ENCODE measurements at places on chromosomes 6 and 20.

DNA sequence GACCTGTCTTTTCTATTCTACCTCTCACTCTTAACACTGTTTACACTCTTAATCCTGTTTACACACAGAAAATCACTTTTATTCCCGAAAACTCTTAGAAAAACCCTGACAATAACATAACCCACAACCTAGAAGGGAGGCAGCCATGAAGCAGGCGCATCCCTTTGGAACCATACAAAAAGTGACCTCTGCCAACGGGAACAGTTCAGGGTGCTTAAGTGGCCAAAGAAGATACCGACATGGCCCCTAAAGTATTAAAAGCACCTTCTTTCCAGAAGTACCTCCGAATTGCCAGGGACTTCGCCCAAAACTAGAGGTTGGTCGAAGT is 490 bp downstream of the MMUT start:
- no peak for DNase-seq

GRCh38 chr6:95819939-95820338 is 195.8 kb upstream of the FUT9 start:
- no peak for DNase-seq

- no peak for DNase-seq
Observed at GRCh38 chr20:63206878-63207277, 9.1 kb downstream of the YTHDF1 start.

- no peak for DNase-seq
Observed at GRCh38 chr6:135222623-135223022, 41.5 kb downstream of the MYB start.

GRCh38 chr6:114020196-114020595 is 49.2 kb upstream of the HDAC2 start:
- no peak for DNase-seq

GRCh38 chr6:127381384-127381783 is 38.0 kb upstream of the ECHDC1 start:
- DNase-seq = no peak

GRCh38 chr6:136790411-136791295 is 1.6 kb downstream of the MAP3K5 start:
- no peak for DNase-seq

- DNase-seq = no peak
Observed at GRCh38 chr6:166032366-166033200, 135.1 kb downstream of the TBXT start.

- no peak for DNase-seq
Observed at GRCh38 chr20:62196286-62196685, 13.5 kb downstream of the MTG2 start.

DNA sequence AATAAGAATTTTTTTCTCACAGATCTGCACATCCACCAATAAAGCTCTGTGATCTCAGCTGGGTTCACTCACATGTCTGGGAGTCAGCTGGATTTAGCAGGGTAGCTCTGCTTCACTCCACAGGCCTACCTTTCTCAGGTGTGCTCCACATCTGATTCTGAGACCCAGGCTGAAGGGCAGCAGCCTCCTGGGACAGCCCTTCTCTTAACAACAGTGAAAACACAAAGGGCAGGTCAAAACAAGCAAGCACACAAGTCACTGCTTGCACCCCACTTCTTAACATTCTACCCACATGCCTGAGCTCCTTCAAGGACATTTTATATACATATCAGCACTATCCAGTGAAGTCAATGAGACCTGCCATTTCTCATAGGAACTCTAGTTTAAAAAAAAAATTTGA is 96.0 kb upstream of the MAP3K4 start:
- no peak for DNase-seq

DNA sequence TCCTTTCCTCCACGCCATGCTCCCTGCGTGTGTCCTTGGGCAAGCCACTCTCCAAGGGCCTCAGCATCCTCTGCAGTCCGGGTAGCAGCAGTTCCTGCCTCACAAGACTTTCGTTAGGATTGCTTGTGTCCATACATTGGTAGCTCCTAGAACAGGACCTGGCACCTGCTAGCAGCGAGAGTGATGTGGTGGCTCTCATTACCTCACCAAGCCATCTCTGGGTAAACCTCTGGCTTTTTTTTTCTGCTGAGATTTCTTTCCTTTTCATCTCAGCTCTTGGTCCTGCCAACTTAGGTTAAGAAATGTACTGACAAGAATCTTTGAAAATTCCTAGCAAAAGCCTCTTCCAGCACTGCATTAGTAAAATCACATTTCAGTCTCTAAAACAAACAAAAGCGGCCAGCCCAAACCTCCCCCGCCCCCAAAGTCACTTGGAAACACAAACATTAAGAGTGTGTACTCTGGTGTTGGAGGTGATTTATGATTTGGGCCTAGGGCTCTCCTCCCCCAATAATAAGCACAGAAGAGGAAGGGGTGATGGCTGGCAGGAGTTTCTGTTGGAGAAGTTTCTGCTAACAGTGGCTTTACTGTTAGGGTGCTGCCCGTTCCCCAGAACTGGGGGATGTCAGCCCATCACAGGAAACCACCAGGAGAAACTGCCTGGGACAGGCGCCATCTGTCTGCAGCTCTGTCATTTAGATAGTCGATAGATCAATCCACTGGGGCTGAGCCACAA is 199.2 kb downstream of the CD83 start:
- DNase-seq = peak; percentile 42

- DNase-seq = peak; percentile 19
Observed at GRCh38 chr6:19999319-20000191, 162.4 kb downstream of the ID4 start.

- peak; percentile 32 for DNase-seq
Observed at GRCh38 chr20:32839227-32839981, 19.3 kb upstream of the EFCAB8 start.

DNA sequence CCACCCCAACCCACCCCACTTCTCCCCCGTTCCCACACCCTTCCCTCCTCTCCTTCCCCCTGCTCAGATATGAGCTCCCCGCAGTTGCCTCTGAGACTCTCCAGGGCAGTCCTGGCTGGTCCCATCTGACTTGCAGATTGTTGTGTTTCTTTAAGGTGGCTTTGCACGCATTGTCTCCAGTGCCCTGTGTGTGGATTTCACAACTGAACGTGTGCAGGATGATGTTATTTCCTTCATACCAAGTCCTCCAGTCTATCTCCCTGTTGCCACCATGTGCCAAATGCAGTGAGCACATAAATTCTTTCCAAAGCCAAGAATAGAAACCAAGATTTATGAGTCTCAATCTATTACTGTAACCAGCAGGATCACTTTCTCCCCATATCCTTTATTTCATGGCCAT is 79.1 kb downstream of the TMEM242 start:
- DNase-seq = no peak

- DNase-seq = no peak
Observed at GRCh38 chr6:17962436-17963031, 24.9 kb downstream of the KIF13A start.

GRCh38 chr6:111691345-111692225 is 85.9 kb upstream of the TRAF3IP2 start:
- DNase-seq = no peak

- no peak for DNase-seq
Observed at GRCh38 chr6:156590482-156590881, 186.7 kb upstream of the ARID1B start.

DNA sequence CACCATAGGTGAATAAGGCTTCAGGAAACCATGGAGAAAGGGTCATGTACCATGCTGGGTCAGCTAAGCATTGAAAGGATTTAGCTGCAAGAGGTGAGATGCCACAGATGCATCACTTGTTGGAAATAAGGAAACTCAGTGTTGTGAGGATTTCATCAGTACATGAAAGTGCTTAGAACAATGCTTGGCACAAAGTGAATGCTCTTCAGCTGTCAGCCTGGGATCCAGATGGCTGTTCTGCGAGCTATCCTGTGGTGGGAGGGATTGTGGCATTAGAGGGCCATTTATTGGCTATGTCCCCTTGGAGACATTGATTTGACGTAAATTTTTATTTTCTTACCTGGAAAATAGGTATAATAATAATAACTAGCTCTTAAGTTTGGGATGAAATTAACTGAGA is 53.0 kb downstream of the ELOVL2 start:
- DNase-seq = no peak

GRCh38 chr6:106188104-106188794 is 102.1 kb downstream of the PRDM1 start:
- DNase-seq = no peak

DNA sequence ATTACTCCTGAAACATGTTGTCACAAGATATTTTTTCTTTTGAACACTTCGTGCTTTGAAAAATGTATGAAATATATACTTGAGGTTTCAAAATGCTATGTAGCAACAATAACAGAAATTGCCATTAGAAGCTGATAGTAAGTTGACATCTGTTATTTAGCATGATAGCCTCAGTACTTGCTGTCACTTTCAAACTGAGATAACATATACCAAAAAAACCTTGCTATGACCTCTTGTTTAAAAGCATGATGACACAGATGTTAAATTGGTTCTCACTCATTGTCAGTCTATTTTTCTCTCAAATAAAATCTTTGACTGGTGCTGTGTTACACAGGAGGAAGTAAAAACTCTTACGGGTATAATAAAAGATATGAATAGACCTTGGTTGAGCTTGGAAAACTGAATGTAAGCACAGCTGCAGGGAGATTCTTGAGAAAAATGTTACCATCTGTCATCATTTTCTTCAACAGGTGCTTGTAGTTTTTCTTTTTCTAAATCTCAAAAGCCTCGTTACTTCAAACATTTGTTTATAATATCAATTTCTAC is 18.6 kb downstream of the MOXD1 start:
- no peak for DNase-seq

GRCh38 chr6:121338366-121338765 is 4.1 kb upstream of the TBC1D32 start:
- DNase-seq = no peak

GRCh38 chr6:98067375-98067774 is 767.0 kb upstream of the POU3F2 start:
- DNase-seq = no peak

DNA sequence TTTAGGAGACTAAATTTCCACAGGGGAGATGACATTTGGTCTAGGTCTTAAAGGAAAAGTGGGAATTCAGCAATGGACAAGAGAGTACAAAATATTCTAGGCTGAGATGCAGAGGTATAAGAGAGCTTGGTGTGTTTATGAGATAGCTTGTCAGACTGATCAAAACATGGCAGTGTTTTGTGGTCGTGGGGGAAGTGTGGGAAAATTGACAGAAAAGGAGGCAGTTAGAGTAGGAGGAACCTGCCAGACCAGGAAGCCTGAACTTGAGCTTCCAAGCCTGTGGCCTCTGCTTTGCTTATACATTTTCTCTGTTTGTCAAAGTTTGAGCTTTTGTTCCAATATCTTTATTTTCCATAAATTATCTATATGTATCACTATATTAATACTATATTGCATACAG is 69.5 kb upstream of the MAP3K7 start:
- DNase-seq = no peak

DNA sequence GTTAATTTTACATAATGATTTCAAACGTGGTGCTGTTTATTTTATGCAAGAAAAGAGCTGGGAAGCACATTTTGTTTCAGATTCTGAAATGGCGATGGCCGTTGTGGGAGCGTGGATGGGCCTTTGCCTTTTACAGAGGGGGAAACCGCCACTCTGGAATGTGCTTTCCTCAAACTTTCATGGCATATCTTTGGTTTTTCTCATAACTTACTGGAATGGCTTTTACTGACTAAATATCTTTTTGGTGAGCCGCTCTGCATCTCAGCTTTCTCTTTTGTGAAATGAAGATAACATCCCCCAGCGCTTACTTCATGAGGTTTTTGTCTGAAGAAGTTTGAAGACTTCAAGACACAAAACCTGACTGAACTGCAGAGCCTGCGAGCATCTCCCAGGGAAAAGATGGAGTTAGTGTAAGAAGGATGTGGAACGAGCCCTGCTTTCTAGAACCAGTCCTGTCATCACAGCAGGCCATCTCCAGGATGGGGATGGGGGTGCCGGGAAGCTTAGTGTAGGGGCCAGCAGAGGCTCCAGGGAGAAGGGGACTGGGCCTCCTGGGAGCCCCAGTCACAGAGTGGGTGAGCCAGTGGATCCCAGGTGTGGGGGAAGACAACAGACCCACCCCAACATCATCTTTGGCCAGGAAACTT is 61.8 kb upstream of the TIAM2 start:
- DNase-seq = no peak

GRCh38 chr6:169344750-169345065 is 91.1 kb upstream of the THBS2 start:
- DNase-seq = no peak
